ENCODE measurements at places on chromosomes 16 and 17.
A peak's percentile ranks its signal among the peaks of the same experiment; 100 is the strongest.

- DNase-seq = no peak
Observed at GRCh38 chr17:73521376-73521775, 122.9 kb downstream of the SDK2 start.

- DNase-seq = no peak
Observed at GRCh38 chr16:1745181-1745899, 26.0 kb downstream of the NME3 start.

DNA sequence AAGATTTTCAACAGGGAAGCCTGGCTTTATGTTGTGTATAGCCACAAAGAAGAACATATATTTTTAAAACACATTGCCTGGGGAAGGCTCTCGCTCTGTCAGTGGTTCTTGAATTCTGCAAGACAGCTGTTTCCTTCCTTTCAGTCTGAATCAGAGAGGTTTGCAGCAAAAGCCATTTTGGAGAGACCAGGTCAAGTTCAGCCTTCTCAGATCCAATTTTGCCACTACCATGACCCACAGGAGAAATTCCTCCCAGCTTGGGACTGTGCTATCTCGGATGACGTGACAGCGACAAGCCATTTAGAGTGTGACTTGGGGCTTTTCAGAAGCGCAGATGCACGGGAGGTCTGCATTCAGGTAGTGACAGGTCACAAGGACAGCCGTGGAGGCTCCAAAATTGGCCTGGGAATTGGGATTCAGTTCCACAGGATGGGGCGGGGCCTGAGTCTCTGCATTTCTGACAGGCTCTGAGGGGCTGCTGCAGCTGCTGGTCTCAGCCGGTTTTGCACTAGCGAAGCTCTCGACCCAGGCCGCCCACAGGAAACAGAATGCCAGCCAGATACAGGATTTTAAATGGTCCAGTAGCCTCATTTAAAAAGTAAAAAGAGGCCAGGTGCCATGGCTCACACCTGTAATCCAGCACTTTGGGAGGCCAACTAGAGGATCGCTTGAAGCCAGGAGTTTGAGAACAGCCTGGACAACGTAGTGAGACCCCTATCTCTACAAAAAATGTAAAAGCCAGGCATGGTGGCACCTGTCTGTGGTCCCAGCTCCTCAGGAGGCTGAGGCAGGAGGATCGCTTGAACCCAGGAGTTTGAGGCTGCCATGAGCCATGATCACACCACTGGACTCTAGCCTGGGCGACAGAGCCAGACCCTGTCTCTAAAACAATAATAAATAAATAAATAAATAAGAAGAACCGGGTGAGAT lies 196.6 kb upstream of the CIBAR2 start:
- no peak for DNase-seq

GRCh38 chr17:71055128-71055527 lies 885.8 kb downstream of the KCNJ2 start:
- DNase-seq = no peak

DNA sequence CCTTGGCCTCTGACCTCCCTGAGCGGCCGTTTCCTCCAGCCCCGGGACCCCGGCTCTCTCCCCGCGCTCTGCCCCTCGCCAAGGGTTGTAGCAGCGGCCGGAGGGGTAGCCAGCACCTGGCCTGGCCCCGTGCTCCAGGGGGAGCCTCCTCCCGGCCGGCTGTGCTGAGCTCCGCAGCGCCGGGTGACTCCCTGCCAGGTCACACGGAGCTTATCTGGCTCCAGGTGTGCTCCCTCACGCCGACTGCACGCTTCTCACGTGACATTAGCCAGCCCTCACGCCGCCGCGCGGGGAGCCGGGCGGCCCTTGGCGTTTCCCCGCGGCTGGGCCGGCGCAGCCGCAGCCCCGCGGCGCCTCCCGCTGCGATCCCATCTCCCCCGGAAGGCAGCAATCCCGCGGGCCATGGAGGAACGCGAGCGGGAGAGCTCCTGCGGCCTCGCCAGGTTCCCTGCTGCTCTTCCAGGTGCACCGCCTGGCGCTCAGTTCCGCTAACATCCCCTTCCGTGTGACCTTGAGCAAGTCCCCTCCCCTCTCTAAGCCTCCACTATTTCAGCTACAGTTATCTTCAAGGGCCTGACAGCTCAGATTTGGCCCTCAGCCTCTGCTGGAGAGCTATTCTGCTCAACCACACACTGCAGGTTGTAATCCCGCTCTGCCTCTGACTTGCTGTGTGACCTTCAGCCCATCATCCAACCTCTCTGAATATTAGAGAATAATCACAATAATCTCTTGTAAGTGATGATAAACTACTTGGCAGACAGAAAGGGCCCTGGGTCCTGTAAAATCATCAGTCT lies 3.4 kb downstream of the MYO18A start:
- no peak for DNase-seq

- no peak for DNase-seq
Observed at GRCh38 chr17:40327735-40328385, 18.9 kb downstream of the RARA start.

- DNase-seq = no peak
Observed at GRCh38 chr16:8565498-8565897, 24.8 kb downstream of the TMEM114 start.

- DNase-seq = no peak
Observed at GRCh38 chr17:2017274-2017941, 7.7 kb downstream of the RTN4RL1 start.

DNA sequence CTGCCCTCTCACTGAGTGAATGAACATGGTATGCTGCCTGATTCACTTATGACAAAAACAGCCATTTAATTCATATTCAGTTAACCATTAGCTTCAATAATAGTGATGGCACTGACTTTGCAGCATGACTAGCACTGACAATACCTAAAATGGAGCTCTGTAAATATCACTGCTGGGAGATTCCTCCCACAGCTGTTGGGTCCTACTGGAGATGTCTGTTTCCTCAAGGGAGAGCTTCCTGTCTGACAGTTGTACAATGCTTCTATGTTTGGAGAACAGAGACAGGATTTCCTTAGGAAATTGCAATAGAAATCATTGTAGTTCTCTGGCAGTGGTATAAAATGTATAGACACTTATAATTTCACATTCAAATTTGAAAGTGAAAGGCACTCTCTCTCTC lies 695.9 kb upstream of the CDH8 start:
- DNase-seq = no peak

DNA sequence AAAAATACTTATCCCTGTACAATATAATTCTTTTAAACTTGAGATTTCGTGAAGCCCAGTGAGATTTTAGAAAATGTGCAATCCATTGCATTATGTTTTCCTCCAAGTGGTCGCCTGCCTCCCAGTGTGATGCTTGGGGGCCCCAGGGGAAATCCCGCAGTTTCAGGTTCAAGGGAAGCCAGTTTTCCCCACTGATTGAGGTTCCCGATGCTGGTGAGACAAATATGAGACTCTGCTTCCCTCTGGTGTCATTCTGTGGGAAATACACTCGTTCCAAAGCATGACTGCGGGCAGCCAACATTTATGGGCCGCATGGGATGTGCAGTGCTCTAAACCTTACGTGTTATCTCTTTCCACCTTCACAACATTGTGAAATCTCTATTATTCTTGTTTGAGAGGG lies 200.8 kb downstream of the PRKCB start:
- peak; percentile 43 for DNase-seq

- no peak for DNase-seq
Observed at GRCh38 chr16:1300664-1301476, 8.6 kb upstream of the UBE2I start.

DNA sequence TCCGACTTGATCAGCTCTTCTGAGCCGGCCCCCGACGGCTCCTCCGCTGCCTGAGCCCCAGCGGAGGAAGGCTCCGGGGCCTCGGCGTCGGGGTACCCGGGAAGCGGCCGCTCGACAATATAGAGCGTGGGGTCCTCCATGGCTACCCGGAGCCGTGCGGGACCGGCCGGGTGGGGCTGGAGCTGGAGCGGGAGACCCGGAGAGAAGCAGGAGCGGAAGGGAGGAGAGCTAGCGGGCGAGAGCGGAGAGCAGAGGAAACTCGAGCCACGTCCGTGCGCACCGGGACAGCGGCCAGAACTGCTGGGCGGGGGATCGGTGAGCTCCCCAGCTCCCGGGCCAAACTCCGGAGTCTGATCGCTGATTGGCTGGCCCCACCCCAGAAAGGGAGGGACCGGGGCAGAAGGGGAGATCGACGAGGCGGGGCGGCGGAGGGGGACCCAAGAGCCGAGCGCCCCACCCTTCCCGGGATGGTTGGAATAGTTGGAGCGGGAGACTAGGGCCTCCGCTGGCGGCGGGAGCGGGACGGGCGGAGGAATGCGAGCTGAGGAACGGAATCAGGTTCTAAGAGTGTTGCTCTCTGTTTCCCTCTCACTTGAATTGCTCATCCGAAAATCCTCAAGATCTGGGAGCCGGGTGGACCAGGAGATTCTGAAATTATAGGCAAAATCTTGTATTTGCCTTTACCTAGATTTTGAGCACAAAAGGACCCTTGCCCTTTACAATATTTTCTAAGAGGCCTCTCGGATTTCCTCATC lies at the start of gene CAVIN1:
Gene CAVIN1 (minus strand): TSS at position 299 of the 755 bp plus-strand sequence. CDS start 159 bp downstream, at position 140.
- no peak for DNase-seq

GRCh38 chr17:56737421-56738161 lies 96.1 kb downstream of the C17orf67 start:
- no peak for DNase-seq

- DNase-seq = peak; percentile 82
Observed at GRCh38 chr17:62109378-62109902, 44.4 kb upstream of the MED13 start.

- DNase-seq = no peak
Observed at GRCh38 chr17:49278076-49278475, 47.5 kb upstream of the PHOSPHO1 start.

- no peak for DNase-seq
Observed at GRCh38 chr17:75525806-75526554, 483 bp downstream of the LLGL2 start.

DNA sequence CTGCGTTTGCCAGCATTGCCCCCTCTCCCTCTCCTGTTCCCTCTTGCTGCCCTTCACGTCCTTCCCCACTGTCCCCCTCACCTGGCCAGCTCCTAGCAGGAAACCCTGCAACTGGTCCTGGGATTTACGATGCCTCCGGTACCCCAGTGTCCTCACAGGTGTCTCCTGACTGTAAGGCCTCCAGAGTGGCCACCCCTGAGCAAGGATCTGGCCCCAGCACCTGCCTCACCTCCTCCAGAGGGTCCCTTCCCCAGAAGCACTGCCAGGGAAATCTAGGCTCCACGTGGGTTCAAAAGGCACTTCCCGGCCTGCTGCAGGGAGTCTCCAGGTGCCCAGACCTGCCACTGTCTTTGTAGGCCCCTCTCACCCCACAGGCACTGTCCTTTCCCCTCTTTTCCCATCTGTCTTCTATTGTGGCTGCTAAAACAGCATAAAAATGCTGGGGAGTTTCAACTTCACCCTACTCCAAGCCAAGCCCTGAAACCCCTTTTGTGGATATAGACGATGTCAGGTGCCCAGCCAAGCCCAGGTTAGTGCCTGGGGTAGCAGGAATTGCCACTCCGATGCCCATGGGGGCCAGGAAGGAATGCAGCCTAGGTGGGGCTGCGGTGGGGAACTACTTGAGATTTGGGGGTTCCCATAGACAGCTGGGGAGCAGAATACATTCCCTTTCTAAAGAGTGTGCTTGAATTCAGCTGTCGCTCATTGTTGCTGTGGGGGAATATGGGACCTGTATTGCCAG lies 25.7 kb downstream of the RAB11FIP4 start:
- no peak for DNase-seq

- no peak for DNase-seq
Observed at GRCh38 chr16:82788225-82788624, 161.5 kb downstream of the CDH13 start.

DNA sequence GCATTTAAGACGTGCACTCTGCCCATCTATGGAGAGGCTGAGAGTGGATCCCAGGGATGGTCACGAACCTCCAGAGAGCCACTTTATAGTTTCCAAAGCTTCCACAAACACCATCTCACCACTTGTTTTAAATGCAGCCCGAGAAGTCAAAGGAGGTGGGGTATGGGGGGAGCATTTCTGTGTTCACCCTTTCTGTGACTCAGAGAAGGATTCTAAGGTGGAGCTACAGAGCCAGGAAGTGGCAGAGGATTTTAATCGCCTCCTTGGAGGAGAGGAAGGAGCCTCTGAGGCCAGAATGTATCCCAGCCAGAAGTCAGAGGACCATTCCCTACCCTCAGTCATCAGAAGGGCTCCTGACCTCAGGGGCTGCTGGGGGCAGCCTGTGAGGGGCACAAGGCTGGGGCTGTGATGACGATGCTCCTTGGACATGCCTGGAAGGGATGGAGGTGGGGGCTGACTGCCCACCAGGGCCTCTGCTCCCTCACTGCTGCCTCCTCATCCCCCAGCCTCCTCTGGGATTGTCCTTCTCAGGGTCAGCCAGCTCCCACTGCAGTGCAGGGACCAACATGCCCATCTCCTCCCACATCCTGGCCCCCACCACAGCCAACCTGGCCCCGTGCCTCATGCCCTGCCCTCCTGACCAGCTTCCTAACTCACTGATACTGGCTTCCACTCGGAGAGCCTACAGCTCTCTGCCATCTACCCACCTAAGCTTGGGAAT lies 2.8 kb downstream of the XYLT2 start:
- DNase-seq = no peak

DNA sequence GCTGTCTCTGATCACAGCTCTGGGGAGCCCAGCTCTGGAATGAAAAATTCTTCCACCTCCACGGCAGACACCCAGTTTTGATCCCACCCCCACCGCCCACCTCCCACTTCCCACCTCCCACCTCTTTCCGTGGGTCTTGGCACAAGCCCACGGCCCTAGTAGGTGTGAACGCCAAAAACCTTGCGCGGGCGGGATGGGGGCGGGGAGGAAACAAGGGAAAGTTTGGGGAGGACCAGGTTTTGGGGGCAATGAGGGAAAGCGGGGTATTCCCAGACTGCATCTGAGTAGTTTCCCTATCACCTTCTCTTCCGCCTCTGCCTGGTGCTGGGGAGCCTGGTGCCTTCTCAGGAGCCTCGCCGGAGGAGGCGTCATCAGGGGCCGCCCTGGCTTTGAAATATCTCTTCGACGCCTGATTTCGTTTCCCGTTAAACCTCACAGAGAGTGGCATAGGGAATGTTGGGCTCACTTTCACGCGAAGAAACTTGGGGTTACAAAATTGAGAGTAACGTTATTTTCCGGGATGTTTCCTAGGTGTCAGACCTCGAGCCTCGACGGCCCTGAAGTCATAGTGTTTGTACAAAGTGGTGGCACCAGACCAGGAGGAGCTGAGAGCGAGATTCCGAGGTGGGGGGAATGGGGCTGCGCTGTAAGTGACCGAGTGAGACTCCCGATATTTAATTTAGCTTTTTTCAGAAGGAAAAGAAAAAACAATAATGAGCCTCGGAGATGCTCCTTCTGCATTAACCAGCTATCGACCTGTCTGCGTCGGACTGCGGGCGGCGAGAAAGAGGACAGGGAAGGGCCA lies 1.6 kb upstream of the IRX3 start:
- DNase-seq = no peak

- no peak for DNase-seq
Observed at GRCh38 chr17:44628243-44629188, 27.8 kb upstream of the MEIOC start.

Data from Panc1 (cell line).